ENCODE measurements at places on chromosomes 11 and 22.
A peak's percentile ranks its signal among the peaks of the same experiment; 100 is the strongest.

- no peak for DNase-seq
- H3K4me1 ChIP-seq, result no peaks in the 10 kb centered on the region
- H3K4me3 ChIP-seq, result no peak overlapping the region
- no peaks in the 10 kb centered on the region for H3K36me3 ChIP-seq
- H3K27me3 ChIP-seq, result no peaks in the 10 kb centered on the region
Measured at GRCh38 chr11:66888282-66888681, 31.4 kb downstream of the LRFN4 start.

DNA sequence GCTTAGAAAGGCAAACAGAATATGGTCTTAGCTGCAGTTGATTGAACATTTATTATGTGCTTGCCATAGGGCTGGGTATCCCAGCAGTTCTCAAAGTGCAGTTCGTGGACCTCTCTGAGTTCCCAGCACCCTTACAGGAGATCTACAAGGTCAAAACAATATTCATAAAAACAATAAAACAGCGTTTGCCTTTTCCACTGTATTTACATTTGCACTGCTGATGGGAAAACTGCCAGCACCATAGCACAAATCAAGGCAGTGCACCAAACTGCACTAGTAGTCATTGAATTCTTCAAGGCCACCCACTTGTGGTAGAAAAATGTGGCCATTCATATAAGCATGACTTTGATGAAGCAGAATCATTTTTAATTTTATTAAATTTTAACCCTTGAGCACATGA is 128.1 kb downstream of the CCDC34 start:
- no peak overlapping the region for H3K27ac ChIP-seq
- peaks cover 2% of the 10 kb centered on the region for H3K4me1 ChIP-seq
- no peaks in the 10 kb centered on the region for H3K27me3 ChIP-seq
- H3K4me3 ChIP-seq, result no peak overlapping the region

DNA sequence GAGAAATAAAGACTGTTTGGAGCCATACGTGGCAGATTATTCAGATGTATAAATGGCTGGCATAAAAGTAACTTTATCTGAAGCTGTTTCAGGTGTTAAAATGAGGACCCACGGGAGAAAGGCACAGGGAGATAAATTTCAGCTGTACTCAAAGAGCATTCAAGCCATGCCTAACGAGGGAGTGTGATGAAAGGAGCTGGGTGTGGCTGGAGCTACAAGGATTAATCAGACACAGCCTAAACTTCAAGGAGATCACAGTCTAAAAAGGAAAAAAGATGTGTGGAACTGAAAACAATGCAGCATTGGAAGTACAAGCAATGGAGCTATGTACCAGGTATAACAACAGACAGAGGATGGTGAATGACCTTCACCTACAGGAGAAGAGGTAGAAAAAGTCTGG is 120.8 kb upstream of the APOA1 start:
- H3K4me3 ChIP-seq, result no peak overlapping the region
- no peaks in the 10 kb centered on the region for H3K27me3 ChIP-seq
- no peak overlapping the region for H3K27ac ChIP-seq
- DNase-seq, result no peak
- peaks cover 4% of the 10 kb centered on the region for H3K4me1 ChIP-seq

DNA sequence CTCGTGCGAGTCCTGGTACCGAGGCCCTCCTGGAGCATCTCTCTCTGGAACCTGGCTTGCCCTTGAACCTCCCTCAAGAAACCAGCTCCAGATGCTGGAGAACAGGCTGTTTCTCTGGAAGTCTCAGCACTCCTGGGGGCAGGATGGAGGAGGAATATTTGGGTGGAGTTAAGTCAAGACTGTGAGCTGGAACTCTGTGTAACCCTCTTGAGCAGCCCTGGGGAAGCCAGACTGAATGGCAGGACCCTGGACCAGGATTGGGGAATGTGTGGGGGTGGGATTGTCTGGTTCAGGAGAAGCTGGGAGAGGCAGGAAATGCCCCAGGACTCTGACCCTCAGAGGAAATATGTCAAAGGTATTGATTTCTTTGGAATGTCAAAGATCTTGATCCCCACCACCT is 7.7 kb downstream of the CREB3L1 start:
- no peak overlapping the region for H3K27ac ChIP-seq
- H3K36me3 ChIP-seq, result no peaks in the 10 kb centered on the region
- H3K4me3 ChIP-seq, result no peak overlapping the region
- H3K27me3 ChIP-seq, result no peaks in the 10 kb centered on the region

DNA sequence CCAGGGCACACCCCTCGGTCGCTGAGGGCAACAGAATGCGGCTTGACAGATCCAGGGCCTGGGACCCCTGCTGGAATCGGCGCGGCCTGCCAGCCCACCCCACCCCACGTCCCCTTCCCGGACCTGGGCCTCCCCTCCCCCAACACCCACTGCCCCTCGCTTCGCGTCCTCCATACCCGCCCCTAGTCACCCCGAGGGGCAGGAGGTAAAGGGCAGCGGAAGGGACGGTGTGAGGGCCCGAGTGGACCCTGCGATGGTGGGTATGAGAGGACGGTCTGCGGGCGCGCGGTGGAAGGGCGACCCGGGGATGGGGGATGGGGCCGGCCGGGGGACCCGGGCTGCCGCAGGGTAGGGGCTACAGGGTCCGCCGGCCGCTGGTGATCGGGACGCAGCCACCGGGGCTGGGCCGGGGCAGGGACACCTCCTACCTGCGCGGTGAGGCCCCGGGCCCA is 311 bp downstream of the APBB1 start:
- H3K4me1 ChIP-seq, result peaks cover 6% of the 10 kb centered on the region
- no peak overlapping the region for H3K27ac ChIP-seq
- H3K27me3 ChIP-seq, result peaks cover 4% of the 10 kb centered on the region
- H3K4me3 ChIP-seq, result peak overlapping the region; percentile 71
- no peaks in the 10 kb centered on the region for H3K36me3 ChIP-seq

DNA sequence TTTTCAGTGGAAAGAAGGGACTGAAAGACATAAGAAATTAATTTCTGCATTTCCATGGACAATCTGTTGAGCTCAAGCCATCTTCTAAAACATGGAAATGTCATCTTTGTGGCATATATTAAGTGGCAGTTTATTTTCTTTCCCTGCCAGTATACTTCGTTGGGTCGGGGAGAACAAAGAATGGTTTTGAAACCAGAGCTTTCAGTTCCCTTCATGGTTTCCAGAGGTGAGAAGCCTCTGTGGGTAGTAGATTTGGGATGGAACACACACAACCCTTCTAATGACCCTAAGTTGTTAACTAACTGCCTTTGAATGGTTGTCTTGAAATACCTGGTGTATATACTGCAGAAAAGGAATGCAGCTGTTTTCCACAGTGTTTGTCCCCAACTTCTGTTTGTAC is 17.6 kb upstream of the GAS2L1 start:
- DNase-seq, result no peak
- H3K27ac ChIP-seq, result no peak overlapping the region
- H3K27me3 ChIP-seq, result no peaks in the 10 kb centered on the region

GRCh38 chr11:35541621-35542375 is 16.4 kb upstream of the PAMR1 start:
- H3K36me3 ChIP-seq, result no peaks in the 10 kb centered on the region
- H3K4me3 ChIP-seq, result no peak overlapping the region
- H3K4me1 ChIP-seq, result no peaks in the 10 kb centered on the region
- H3K27ac ChIP-seq, result no peak overlapping the region
- peak; percentile 26 for DNase-seq
- H3K27me3 ChIP-seq, result no peaks in the 10 kb centered on the region

GRCh38 chr11:1293619-1294015 is 15.8 kb downstream of the TOLLIP start:
- no peaks in the 10 kb centered on the region for H3K36me3 ChIP-seq
- H3K27me3 ChIP-seq, result no peaks in the 10 kb centered on the region
- H3K4me1 ChIP-seq, result no peaks in the 10 kb centered on the region
- H3K27ac ChIP-seq, result no peak overlapping the region
- no peak overlapping the region for H3K4me3 ChIP-seq
- no peak for DNase-seq

DNA sequence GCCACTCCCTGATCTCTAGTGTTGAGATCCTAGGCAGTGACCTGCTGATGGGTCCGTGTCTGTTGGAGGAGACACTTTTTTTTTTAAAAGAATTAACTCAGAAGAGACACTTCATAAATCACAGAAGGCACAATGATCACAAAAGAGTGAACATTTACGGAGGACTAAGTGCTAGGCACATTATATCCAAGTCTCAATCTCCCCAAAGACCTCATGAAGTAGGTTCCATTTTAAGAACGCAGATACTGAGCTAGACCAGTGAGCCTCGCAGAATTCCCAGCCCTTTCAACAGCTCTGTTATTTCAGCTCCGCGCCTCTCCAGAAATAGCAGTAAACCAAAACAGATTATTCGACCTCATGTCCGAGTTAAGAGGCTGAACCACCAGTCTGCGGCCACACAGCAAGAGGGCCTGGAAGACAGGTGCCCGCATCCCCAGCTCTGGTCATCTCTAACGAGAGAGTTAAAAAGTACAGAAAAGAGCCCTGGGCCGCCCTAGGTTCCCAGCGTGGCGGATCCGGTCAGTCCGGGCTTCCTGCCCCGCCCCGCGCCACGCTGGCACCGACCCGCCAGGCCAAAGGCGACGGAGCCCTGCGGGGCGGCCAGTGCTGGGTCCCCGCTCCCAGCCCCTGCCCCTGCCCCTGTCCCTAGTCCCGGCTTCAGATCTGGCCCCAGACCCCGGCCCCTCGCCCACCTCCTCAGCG is 612 bp downstream of the XBP1 start:
- DNase-seq, result peak; percentile 70
- no peaks in the 10 kb centered on the region for H3K27me3 ChIP-seq
- peak overlapping the region; percentile 69 for H3K4me3 ChIP-seq
- peaks cover 3% of the 10 kb centered on the region for H3K4me1 ChIP-seq

DNA sequence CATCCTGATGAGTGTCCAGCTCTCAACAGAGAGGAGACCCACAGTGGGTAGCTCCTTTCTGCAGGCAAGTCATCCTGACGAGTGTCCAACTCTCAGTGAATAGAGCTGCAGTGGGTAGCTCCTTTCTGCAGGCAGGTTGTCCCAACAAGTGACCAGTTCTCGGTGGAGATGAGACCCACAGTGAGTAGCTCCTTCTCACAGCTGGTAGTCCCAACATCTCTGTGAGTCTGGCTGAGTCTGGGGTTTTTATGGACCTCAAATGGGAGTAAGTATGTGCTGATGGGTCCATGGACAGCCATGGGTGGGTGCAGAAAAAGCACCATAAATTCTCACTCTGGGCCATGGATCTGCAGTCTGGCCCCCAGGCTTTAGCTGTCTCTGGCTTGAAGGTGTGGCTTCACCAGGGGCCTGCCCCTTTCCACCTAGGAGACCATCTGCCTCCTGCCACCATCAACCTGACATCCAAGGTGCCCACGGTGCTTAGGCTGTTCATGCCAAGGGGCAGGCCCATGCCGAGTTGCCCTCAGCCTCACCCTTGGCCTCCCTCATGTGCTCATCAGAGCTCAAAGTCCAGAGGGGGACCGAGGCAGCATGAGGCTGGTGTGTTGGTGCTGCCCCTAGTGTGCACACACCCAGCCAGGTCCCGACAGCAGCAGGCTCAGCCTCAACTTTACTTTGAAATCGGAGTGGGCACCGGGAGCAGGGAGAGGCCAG is 15.3 kb downstream of the NPAT start:
- no peak overlapping the region for H3K4me3 ChIP-seq
- no peak for DNase-seq
- peaks cover 2% of the 10 kb centered on the region for H3K36me3 ChIP-seq
- H3K27me3 ChIP-seq, result no peaks in the 10 kb centered on the region
- no peaks in the 10 kb centered on the region for H3K4me1 ChIP-seq

DNA sequence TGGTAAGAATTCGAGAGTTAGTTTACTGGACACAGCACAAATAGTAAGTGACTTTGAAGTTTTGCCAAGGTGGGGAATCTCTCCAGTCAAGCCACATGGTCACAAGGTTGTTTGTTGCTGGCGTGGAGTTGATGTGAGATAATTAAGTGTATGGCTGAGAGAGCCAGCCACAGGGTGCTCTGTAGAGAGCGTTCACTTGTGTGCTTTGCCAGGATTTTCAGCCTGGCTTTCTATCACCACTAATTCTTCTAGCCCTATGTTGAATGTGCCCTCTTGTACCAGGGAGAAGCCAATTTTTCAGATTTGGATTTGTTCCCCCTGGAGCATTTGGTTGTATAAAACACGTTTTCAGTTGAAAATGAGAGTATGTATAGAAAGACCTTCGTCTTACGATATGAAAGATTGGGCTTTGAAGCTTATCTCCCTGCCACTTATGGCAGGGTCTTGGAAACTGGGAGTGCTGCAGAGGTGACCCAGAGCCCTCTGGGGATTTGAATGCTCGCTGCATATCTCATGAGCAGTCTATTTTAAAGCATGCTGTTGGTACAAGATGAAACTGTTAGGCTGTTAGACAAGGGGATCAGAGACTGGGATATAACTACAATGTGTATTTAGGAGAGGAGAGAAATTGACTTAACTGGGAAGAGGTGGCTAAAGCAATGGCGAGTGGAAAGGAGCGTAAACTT is 28.6 kb downstream of the CSRP3 start:
- DNase-seq, result no peak
- no peaks in the 10 kb centered on the region for H3K4me1 ChIP-seq
- no peaks in the 10 kb centered on the region for H3K27me3 ChIP-seq
- H3K4me3 ChIP-seq, result no peak overlapping the region

DNA sequence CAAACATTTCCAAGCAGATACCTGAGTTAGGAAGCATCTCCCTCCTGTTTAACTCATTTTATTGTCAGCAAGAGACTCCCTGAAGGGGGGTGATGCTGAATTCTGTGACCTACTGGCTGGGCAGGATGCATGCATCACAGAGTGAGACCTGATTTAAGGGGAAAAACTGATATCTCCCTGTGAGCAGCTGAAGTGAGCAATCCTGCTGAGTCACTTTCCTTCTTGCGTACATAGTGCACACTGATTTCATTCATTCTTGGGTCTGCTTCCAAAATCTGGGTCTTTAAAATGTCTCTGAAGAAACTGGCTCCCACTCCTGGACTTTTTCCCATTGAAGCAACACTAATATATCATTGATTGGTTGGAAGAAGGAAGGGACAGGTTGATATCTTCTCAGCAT is 23.3 kb downstream of the P4HA3 start:
- no peak for DNase-seq
- H3K4me1 ChIP-seq, result no peaks in the 10 kb centered on the region
- H3K27me3 ChIP-seq, result no peaks in the 10 kb centered on the region

- peak overlapping the region; percentile 77 for H3K27ac ChIP-seq
- H3K4me3 ChIP-seq, result no peak overlapping the region
- no peaks in the 10 kb centered on the region for H3K27me3 ChIP-seq
- DNase-seq, result peak; percentile 93
Measured at GRCh38 chr11:116457336-116458007, 315.3 kb downstream of the BUD13 start.

DNA sequence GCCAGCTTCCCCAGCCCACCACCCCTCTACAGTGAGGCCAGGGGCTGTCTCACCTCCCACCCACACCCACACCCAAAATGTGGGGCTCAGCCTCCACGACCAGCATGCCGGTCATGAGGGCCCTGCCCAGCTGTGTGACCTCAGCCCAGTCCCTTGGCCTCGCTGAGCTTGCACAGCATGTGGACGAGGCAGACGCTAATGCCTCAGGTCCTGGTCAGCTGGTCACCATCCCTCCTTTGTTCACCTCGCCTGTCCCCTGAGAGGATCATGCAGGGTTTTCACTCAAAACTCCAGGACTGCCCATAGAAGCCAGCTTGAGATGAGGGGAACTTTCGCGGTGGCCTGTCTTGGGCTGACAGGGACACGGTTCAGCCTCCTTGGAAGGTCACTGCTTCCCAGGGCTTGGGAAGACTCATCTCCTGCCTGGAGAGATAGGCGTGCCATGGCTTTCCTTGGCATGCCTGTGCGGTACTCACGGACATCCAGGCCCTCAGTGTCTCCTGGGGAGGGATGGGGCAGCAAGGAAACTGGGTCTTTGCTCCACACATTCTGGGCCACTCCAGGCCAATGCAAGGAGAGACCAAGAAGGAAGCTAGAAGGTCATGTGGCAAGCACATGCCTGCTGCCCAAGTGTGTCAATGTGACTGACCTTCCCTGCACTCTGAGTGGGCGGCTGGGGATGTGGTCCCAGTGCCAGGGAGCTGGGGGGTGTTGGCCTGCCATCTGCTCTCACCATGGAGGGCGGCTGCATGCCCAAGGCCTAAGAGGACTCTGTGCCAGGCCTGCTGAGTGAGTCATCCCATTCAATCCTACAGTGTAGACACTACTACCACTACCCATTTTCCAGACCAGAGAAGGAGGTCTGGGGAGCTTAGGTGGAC is 3.2 kb upstream of the RTN4R start:
- no peak overlapping the region for H3K27ac ChIP-seq
- no peaks in the 10 kb centered on the region for H3K36me3 ChIP-seq
